ENCODE measurements at places on chromosomes 12 and 14.

GRCh38 chr14:34796902-34797301 lies 78.3 kb downstream of the BAZ1A start:
- DNase-seq = no peak

- DNase-seq = no peak
Observed at GRCh38 chr12:102029141-102029540, 32.6 kb downstream of the WASHC3 start.

DNA sequence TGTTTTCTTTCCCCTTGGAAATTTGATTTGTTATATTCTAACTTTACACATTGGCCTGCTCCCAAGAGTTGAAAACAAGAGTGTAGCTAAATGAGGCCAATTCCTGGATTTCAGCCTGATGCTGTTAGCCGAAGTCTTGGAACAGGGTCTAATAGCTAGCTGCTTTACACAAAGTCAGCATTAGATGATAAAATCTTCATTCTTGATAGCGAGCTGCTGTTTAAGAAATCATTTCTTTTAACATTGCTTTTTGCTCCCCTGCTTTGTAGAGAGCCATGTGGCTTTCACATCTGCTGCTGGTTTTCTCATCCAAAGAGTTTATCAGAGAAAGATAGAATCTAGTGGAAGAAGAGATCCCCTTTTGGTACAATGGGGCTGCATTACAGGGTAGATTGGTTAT lies 22.3 kb downstream of the FBXW8 start:
- no peak for DNase-seq

GRCh38 chr12:18443768-18444437 lies 182.6 kb downstream of the PIK3C2G start:
- DNase-seq = no peak

DNA sequence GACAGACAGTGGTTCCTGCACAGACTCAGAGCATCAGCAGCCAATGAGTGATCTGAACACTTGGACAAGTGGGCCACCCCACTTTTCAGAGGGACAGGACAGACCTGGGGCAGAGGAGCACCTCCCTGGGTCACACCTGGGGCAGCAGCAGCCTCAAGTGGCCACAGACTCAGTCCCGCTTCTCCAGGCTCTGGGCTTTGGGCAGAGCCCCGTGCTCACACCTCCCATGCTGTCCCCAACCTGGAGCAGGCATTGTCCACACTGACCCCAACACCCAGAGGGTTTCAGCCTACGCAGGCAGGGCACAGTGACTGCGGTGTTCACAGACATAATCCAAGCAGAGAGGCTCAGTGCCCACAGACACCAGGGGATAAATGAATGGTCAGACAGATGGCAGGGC lies 135.5 kb upstream of the SFSWAP start:
- no peak for DNase-seq

GRCh38 chr12:119781804-119782203 lies 95.3 kb downstream of the CIT start:
- no peak for DNase-seq

Data from CMK (cell line).